ENCODE measurements at places on chromosomes 5 and 9. TPM values are rescaled to one million over a fixed set of nuclear protein-coding genes. Genes with fewer than 3 reads are reported as not detected.

TMEM167A gene
- total RNA-seq = 97.9 TPM

TMEM232 gene
- 11.8 TPM for total RNA-seq

PFN3 gene
- total RNA-seq = not detected

RGS3 gene
- 40.4 TPM for total RNA-seq

ITK gene
- 0.44 TPM for total RNA-seq

All from camera-type eye (tissue), 1 donor.